ENCODE measurements at places on chromosomes 3 and 15.

DNA sequence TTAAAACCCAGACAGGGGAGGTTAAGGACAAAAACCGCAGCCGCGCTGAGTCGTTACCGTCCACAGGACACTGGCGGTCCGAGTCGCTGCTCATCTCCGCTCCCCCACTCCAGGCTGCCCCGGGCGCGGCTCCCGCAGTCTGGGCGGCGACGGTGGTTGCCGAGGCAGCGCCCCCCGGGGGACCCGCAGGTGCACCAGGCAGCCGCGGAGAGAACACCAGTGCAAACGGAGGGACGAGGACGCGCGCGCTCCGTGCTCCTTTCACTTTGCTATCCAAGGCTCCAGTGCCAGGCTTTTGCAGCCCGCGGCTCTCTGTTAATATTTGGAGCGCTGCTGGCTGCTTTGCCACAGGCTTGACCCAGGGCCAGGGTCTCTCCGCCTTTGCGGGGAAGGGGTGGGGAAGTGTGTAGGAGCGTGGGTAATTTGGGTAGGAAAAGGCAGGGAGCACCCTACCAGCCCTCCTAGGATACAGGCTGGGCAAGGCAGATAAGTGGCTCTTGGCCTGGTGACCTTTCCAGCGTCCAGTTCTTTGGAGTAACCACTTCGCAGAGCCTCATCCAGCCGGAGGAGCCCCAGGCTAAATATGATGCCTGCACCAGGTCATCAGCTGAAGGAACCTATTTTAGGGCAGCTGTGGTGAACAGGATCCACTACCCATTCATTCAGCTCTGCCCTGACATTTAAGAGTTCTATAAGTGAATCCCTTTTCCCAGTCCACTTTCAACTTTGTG lies at the start of gene GADL1:
Gene GADL1, minus strand, starts transcription at position 141 of the 731 bp plus-strand sequence. Its CDS starts 47 bp downstream, at position 94.
- DNase-seq: peak; percentile 8

GRCh38 chr15:58285212-58285920 lies 146.4 kb upstream of the LIPC start:
- no peak for DNase-seq

- DNase-seq: no peak
Observed at GRCh38 chr3:144028798-144029411, 57.3 kb downstream of the DIPK2A start.

DNA sequence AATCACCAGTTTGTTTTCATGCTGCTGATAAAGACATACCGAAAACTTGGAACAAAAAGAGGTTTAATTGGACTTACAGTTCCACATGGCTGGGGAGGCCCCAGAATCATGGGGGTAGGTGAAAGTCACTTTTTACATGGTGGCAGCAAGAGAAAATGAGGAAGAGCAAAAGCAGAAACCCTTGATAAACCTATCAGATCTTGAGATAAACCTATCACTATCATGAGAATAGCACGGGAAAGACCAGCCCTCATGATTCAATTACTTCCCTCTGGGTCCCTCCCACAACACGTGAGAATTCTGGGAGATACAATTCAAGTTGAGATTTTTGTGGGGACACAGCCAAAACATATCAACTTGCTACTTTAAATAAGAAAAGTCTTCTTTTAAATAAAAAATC lies 28.9 kb downstream of the CD200R1L start:
- no peak for DNase-seq

- no peak for DNase-seq
Observed at GRCh38 chr3:13506239-13506638, 26.1 kb downstream of the HDAC11 start.
